ENCODE measurements at places on chromosomes 13 and 19.
A peak's percentile ranks its signal among the peaks of the same experiment; 100 is the strongest.

DNA sequence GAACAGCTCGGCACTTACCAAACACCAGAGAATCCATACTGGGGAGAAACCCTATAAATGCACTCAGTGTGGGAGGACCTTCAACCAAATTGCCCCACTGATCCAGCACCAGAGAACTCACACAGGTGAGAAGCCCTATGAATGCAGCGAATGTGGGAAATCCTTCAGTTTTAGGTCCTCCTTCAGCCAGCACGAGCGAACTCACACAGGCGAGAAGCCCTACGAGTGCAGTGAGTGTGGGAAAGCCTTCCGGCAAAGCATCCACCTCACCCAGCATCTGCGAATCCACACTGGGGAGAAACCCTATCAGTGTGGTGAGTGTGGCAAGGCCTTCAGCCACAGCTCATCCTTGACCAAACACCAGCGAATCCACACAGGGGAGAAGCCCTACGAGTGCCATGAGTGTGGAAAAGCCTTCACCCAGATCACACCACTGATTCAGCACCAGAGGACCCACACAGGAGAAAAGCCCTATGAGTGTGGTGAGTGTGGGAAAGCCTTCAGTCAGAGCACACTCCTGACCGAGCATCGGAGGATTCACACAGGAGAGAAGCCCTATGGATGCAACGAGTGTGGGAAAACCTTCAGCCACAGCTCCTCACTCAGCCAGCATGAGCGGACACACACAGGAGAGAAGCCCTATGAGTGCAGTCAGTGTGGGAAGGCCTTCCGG, 8.3 kb downstream of the ZNF135 start:
- DNase-seq: no peak

- DNase-seq: no peak
Observed at GRCh38 chr13:113849981-113850721, 13.7 kb downstream of the GAS6 start.

DNA sequence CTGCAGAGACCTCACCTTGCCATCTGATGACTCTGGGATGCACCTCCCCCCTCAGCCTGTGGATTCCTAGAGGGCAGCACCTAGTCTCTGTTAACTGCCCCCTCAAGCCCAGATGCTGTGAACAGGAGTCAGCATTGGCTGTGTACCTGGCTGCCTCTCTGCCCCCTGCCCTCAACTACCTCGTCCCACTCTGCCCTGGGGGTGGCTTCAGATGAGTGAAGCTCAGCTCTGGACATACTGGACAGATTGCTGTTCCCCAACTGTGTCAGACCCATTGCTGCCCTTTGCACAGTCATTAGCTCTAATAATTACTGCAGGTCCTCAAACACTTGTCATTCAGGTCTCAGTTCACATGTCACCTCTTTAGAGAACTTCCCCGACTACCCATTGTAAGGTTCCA, 182.1 kb upstream of the TSHZ3 start:
- no peak for DNase-seq

DNA sequence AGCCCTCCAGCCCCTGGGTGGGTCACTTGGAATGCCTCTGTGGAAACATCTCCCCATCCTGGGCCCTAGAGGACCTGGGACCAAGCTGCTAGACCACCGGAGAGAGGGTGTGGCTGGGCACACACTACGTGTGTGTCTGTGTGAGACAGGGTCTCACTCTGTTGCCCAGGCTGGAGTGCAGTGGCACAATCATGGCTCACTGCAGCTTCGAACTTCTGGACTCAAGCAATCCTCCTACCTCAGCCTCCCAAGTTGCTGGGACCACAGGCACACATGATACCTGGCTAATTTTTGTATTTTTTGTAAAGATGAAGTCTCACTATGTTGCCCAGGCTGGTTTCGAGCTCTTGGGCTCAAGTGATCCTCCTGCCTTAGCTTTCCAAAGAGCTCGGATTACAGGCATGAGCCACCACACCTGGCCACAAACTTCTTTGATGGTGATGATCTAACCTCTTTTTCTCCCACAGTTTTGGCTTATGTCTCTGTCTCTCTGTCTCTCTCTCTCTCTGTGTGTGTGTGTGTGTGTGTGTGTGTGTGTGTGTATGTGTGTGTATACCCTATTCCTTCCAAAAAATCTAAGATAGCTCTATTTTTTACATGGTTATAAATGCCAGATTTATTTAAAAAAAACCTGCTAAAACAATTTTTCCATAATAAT, 32.1 kb upstream of the SLC7A9 start:
- DNase-seq: no peak

GRCh38 chr13:33017323-33017929, 1.2 kb downstream of the KL start:
- no peak for DNase-seq

- no peak for DNase-seq
Observed at GRCh38 chr13:50244713-50245574, 229.7 kb downstream of the KCNRG start.

GRCh38 chr19:34317311-34317927, 47.6 kb upstream of the GPI start:
- peak; percentile 42 for DNase-seq

DNA sequence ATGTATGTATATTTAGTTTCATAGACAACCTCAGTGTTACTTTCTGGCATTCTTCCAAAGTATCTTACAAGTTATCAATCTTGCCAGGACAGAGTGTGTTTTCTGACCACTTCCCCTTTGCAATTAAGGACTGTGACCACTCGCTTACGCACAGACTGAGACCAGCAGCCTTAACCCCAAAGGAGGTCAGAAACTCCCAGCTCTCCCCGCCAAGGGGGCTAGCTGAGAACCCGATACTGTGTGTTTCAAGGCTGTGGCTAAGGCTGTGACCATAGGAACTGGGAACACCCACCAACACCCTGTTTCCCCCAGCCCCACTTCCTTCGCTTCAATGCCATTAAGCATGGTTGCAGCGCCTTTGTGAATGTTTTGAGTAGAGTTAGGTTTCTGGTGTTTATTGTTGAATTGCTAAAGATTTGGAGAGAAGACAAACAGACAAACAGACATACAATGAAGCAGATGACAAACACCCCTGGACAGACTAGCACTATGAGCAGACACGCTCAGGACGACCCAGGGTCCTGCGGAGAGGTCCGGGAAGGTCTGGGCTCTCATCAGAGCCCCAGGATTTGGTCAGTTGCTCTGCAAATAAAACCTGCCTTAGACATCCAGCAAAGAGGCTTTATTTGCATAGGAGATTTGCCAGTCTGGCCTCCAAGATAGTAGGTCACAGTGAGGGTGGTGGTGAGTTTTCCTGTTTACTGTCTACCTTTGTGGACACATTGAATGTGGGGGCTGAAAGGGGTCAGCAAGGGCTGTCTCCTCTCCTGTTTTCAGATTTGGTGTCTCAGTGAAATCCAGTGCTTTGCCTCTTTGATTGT, 25.0 kb upstream of the TNFSF11 start:
- DNase-seq: no peak

DNA sequence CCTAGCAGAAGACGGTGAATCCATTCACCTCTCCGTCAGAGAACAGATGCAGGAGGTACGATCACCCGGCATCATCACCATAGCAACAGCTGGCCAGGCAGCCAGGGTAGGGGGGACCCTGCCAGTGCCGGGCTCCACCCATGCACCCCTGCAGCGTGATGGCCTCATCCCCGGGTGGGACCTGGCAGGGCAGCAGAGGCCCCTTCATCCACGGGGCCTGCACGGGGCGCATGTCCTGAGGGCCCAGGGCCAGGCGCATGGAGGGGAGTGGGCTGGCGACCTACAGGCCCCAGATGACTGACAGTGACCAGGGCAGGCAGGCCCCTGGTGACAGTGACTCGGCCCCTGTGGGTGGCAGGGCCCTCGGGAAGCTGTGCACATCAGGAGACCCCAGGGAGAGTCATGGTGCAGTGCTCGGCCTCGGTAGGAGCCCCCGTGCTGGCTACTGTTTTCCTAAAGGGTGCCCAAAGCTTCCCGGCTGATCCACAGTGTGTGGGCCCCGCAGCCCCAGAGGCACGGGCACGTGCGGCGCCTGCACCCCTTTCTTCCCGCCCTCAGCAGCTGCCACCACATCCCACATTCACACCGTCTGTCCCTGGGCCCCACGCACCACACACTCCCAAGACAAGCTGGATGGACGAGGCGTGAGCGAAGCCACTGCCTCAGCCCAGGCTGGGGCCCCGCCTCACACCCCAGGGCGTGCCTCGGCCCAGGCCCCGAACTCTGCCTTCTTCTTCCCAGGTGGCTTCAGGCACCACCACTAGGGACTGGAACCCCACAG, 4.8 kb downstream of the RNF126 start:
- DNase-seq: no peak

DNA sequence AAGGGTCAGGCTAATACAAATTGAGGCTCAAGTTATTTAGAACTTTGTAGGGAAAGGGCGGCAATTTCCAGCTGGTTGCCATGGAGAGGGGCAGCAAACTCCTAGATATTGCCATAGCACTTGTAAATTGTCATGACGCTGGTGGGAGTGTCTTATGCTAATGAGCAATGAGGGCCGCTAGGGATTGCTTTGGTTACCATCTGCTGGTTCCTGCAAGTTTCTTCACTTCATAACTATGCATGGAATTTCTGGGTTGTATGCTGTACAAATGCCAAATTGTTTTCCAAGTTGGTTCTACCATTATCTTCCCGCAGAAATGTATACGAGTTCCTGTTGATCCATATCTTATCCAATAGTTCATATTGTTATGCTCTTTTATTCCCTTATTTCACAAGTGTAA, 1339.4 kb downstream of the EFNB2 start:
- no peak for DNase-seq

- no peak for DNase-seq
Observed at GRCh38 chr13:41312176-41312500, 1.1 kb downstream of the NAA16 start.

DNA sequence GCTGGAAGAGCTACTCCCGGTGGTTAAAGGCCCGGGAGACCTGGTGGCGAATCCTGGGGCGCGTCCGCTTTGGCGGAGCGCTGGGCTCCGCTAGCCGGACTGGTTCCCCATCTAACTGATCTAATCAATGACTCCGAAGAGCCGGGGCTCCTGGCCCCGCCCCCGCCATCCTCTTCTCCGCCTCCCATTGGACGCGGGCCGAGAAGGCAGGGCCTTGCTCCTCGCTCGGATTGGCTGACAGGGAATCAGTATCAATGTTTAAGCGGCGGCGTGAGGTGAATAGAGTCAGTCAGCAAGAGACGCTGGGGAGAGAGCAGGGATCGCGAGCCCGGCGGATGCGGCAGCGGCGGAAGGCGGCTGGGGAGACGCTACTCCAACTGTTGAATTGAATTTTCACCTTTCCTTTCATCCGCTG, 1.7 kb upstream of the PCDH17 start:
- peak; percentile 57 for DNase-seq

- DNase-seq: no peak
Observed at GRCh38 chr13:96730676-96731075, 263.6 kb downstream of the OXGR1 start.

GRCh38 chr19:49339301-49340068, 4.3 kb downstream of the CD37 start:
- DNase-seq: no peak

DNA sequence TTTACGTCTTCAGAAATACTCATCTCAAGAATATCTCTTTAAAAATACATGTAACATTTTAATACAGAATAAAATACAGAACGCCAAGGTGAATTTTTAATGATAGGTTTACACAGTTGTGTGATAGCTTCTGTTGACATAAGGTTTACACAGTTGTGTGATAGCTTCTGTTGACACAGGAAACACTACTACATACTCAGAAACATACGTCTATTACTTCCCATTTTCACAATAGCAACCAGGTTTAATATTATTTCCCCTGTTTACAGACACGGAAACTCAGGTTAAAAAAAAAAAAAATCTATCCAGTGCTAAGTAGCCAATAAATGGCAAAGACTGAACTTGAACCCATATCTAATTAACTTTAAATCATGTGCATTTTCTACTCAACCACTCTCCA, 571.2 kb downstream of the LIG4 start:
- no peak for DNase-seq

GRCh38 chr13:51797664-51798488, 6.1 kb downstream of the DHRS12 start:
- peak; percentile 64 for DNase-seq

- no peak for DNase-seq
Observed at GRCh38 chr19:33458171-33458633, 63.4 kb downstream of the PEPD start.

DNA sequence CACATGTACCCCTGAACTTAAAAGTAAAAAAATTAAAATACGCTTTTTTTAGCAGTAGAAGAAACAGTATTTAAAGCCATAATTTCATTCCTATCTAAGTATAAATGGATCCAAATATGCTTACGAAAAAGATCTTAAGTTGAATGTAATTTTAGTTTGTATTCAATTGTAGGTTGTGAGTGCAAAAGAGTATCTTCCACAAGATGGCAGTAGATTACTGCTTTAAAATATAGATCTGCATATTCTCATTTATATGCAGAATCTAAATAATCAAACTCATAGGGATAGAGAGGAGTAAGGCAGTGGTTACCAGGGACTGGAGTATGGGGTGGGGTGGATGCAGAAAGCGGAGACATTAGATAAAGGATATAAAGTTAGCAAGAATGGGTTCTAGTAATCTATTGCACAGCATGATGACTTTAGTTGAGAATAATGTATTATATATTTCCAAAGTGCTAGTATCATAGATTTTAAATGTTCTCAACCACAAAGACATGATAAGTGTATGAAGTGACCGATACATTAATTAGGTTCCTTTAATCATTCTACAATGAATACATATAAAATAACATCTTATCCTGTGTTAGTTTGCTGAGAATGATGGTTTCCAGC, 14.2 kb downstream of the OR7A17 start:
- no peak for DNase-seq

DNA sequence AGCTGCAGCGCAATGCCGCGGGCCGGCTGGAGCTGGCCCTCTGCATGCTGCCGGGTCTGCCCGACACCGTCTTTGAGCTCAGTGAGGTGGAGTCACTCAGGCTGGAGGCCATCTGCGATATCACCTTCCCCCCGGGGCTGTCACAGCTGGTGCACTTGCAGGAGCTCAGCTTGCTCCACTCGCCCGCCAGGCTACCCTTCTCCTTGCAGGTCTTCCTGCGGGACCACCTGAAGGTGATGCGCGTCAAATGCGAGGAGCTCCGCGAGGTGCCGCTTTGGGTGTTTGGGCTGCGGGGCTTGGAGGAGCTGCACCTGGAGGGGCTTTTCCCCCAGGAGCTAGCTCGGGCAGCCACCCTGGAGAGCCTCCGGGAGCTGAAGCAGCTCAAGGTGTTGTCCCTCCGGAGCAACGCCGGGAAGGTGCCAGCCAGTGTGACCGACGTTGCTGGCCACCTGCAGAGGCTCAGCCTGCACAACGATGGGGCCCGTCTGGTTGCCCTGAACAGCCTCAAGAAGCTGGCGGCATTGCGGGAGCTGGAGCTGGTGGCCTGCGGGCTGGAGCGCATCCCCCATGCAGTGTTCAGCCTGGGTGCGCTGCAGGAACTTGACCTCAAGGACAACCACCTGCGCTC, 3.8 kb upstream of the MAP2K7 start:
- DNase-seq: no peak

GRCh38 chr13:46297361-46297811, 85.7 kb downstream of the LRRC63 start:
- no peak for DNase-seq

- DNase-seq: no peak
Observed at GRCh38 chr13:27203854-27204253, 32.2 kb upstream of the USP12 start.

GRCh38 chr13:111122056-111122455, 6.9 kb downstream of the ARHGEF7 start:
- DNase-seq: no peak

GRCh38 chr13:20118268-20119140, 42.3 kb downstream of the GJA3 start:
- peak; percentile 20 for DNase-seq

- DNase-seq: no peak
Observed at GRCh38 chr13:43648733-43649132, 138.0 kb downstream of the ENOX1 start.
